ENCODE measurements at places on chromosomes 13 and 19. TPM values are rescaled to one million over a fixed set of nuclear protein-coding genes. Genes with fewer than 3 reads are reported as not detected.

SH2D3A gene
- polyA plus RNA-seq: not detected

FGF21 gene
- not detected for polyA plus RNA-seq

ATXN8OS gene
- polyA plus RNA-seq: not detected

TEX30 gene
- polyA plus RNA-seq: 13.0 TPM

GFY gene
- polyA plus RNA-seq: not detected

NANOS3 gene
- polyA plus RNA-seq: 0.36 TPM

ZNF534 gene
- polyA plus RNA-seq: 0.04 TPM

METTL21C gene
- not detected for polyA plus RNA-seq

CEACAM3 gene
- not detected for polyA plus RNA-seq

CD79A gene
- 0.36 TPM for polyA plus RNA-seq

IZUMO2 gene
- polyA plus RNA-seq: not detected

DGKH gene
- 3.3 TPM for polyA plus RNA-seq

HAUS5 gene
- 1.9 TPM for polyA plus RNA-seq

TSKS gene
- polyA plus RNA-seq: not detected

GRCh38 chr19:50315773-50316448, 13.3 kb downstream of the KCNC3 start:
- no peak for DNase-seq

GRCh38 chr13:113466383-113466782, 13.1 kb upstream of the ADPRHL1 start:
- DNase-seq: no peak

GRCh38 chr19:7078008-7078407, 8.5 kb downstream of the ZNF557 start:
- DNase-seq: no peak

- no peak for DNase-seq
These were observed 504.3 kb downstream of the IRS2 start for GRCh38 chr13:109281903-109282635.

- no peak for DNase-seq
These were observed 98.2 kb upstream of the C1QTNF9B start for GRCh38 chr13:23995283-23996073.

GRCh38 chr19:49973987-49974386, 13.0 kb upstream of the SIGLEC11 start:
- DNase-seq: no peak

DNA sequence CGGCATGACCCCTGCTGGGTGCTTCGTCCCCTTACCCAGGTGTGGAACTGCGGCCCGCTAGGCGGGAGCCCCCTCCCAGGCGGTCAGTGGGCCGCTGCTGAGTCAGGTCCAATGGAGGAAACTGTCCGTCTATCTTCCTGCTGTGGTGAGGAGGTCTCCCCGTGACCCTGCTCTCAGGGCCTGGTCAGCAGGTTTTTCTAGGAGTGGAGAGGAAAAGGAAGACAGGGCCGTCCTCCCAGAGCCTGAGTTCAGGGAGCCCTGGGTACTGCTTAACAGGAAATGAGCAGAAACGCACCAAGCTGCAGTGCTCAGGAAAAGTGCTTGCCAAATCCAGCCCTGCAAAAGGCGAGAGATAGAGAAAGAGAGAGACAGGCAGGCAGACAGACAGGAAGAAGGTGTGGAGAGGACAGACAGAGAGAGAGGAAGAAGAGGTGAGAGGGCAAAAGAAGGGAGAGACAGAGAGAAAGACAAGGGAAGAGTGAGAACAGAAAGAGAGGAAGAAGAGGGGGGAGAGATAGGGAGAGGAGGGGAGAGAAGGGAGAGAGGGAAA, 10.3 kb downstream of the SH3GL1 start:
- no peak for DNase-seq

DNA sequence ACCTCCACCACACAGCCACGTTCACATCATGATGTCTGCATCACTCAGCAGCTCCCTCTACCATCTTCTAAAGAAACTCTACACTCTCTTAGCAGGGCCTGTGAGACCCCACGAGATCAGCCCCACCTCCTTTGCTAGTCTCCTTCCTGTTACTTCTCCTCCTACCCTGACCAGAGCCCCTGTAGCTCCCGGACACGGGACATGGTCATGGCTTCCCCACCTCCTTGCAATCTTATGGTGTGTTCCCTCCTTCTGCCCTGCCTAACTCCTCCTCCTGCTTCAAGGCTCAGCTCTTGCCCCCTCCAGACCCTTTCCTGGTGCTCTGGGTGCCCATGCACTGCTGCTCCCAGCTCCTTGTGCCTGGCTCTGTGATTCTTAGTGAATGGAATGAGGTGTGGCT, 8.1 kb upstream of the MRPS31 start:
- DNase-seq: no peak

GRCh38 chr19:39531834-39532232, 819 bp downstream of the EID2B start:
- no peak for DNase-seq

DNA sequence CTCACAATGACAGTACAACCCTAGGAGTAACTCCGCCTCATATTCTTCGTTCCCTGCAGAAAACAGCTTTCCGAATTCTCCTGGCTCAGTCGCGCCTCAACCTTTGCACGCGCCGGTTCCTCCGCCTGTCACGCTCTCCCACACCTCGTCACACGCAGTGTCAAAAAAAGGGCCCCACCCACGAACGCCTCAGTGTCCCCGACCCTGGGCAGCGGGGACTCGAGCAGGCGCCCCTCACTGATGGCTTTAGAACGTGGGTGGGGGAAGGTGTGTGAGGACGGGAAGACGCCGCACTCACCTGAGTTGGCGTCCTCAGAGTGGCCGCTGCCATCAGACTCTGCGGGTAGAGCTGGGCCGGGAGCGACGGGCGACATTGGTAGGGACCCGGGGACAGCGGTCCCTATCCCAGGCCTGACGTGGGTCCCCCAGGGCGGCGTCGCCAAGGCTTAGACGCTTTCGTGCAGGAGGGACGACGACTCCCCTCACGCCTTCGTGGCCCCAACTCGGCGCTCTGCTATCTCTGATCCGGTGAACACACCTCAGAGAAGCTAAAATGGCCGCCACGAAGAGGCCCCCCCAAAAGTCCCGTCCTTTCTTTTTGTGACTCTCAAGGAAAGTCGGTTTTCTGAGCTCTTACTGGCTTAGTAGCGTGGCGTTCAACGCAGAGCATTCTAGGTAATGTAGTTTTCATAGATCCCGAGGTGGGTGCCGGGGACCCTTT, at the start of gene ZNF154:
Gene ZNF154, minus strand, starts transcription at position 564 of the 721 bp plus-strand sequence. Its CDS starts 233 bp downstream, at position 331.
- DNase-seq: peak; percentile 29

DNA sequence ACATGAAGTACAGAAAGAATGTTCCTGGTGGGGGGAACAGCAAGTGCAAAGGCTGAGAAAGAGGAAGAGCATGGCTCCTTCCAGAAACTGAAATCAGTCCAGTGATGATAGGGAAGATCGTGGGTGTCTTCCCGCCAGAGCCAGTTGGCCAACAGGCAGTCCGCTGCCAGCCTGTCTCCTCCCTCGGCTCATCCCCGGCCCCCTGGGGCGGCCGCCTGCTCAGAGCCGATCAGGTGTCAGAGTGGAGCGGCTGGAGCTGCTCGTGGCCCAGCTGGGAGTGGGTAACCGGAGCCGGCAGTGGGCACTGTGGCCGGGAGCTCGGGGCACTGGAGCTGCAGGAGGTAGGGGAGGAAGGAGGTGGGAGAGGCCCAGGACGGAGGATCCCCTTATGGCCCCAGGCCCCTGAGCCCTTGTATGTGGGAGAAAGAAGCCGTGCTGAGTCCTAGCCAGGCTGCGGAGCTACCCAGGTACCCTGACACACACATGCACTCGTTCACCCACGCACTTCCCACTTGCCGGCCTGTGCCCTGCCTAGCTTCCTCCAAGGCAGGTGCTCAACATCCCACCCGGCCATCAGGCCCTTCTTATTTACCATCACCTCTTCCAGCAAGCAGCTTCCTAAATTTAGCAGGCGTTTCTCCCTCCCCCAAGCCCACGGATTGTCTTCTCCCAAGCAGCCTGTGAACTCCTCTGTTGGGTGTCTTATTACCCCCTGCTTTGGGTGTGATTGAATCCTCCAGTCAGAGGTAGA, 1.7 kb downstream of the ANKRD24 start:
- DNase-seq: no peak

DNA sequence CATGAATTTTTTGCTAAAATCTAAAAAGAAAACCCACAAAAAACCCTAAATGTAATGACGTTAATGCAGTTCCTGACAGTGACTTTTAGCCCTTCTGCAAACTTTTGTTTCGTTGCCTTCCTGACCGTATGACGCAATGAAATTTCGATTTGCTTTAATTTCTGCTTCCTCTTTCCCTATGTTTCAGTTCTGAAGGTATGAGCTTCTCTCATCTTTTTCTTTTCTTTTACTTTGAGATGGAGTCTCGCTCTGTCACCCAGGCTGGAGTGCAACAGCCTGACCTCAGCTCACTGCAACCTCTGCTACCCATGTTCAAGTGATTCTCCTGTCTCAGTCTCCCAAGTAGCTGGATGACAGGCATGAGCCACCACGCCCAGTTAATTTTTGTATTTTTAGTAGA, 6.1 kb upstream of the LILRA5 start:
- no peak for DNase-seq

DNA sequence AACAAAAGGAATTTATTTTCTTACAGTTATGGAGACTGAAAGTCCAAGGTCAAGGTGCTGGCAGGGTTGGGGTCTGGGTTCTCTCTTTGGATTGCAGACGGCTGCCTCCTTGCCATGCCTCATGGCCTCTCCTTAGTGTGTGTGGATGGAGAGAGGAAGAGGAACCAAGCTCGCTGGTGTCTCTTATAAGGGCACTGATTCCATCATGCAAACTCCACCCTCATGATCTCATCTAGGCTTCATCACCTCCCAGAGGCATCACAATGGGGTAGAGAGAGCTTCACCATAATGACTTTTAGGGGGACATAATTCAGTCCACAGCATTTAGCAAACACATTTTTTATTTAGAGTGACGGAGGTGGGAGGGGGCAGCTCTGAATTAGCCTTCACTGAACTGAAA, 104.9 kb upstream of the ABCC4 start:
- DNase-seq: no peak

- DNase-seq: no peak
These were observed 257.3 kb upstream of the SPRY2 start for GRCh38 chr13:80598189-80598588.

GRCh38 chr13:43306372-43306771, 283.0 kb downstream of the DNAJC15 start:
- no peak for DNase-seq

GRCh38 chr13:19822673-19823072, 39.9 kb upstream of the PSPC1 start:
- no peak for DNase-seq

DNA sequence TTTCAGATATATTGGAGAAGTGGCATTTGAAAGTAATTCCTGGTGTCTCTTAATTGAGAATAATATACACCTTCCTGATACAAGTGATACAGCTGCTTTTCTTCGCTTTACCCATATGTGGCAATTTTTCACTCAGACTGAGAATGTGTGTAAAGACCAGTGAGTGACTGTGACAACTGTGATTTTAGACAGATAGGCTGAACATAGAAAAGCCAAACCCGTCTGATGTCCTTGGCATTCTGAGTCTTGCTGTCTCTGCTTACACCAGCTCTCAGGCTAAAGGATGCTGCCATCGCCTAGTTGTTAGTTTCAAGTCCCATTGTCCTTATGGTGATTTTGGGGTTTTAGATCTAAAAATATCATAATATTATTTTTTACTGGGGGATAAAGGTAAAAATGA, 492.6 kb downstream of the RFC3 start:
- DNase-seq: no peak

DNA sequence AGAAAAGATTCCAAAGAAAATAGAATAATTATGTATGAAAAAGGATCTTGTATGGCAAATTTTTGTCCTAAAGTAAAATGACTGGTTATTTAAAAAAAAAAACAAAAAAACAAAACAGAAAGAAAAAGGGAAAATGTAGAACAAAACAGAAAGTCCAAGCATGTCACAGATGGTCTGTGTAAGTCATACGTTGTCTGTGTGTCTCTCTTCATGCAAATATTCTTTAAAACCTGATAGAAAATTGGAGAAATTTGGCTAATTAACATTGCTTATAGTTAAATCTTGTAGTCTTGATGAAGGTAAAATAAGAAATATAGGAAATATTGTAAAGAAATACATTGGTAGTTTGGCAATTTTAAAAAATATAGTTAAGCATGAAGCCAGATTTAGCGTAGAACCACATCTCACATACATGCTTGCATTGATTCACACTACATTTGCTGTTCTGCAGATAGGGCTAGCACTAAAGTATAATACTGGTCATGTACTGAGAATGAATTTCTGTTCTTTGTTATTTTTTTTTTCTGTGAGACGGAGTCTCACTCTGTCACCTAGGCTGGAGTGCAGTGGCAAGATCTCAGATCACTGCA, 58.4 kb downstream of the SPRYD7 start:
- DNase-seq: no peak

GRCh38 chr13:93635616-93636032, 409.0 kb downstream of the GPC6 start:
- DNase-seq: no peak

GRCh38 chr13:112845511-112846144, 123.4 kb upstream of the MCF2L start:
- DNase-seq: no peak

GRCh38 chr19:49848938-49849337, 2.0 kb upstream of the PTOV1 start:
- DNase-seq: no peak

DNA sequence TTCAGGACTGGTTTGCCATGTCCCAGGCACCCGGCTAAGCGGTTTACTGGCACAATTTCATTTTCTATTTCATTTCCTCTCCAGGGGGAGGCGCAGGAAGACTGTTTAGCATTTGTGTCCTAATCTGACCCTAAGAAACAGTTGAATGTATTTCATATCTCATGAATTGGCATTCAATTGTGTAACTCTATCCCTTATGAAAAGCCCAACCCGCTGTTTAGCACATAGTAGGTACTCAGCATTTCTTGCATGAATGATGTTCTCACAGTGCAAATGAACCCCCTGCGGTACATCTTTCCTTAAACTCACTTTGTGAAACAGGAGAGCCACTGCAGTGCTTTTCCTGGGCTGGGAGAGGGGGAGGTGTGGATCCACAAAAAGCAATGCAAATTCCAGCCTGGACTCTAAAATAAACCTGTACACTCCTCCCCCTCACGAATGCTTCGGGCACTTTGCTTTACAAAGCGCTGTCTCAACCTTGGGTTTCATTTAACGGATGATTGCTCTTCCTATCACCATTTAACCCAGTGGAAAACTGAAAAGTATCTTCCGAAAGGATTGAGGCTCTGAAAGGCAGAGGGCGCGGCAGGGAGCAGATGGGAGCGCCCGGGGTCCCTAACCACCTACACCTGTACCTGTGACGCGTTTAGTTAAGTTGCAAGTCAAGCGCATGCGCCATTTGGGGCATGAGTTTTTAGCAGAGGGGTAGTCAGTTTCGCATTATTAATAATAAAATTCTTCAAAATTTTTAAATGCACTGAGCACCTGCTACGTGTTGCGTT, 1.2 kb upstream of the EEF2 start:
- DNase-seq: no peak

GRCh38 chr19:46875234-46875633, 14.4 kb downstream of the ARHGAP35 start:
- no peak for DNase-seq

Measured in AG04450 (cell line).